ENCODE measurements at places on chromosomes 12 and 14. TPM values are rescaled to one million over a fixed set of nuclear protein-coding genes. Genes with fewer than 3 reads are reported as not detected.

Gene TOMM20L
- total RNA-seq = 0.27 TPM

Gene LRP6
- total RNA-seq = 17.5 TPM

Gene ACSM4
- total RNA-seq = not detected

Gene KIF26A
- 0.27 TPM for total RNA-seq

Gene MYH7
- not detected for total RNA-seq

Gene LRRC43
- 1.1 TPM for total RNA-seq

Gene TAS2R14
- total RNA-seq = 1.9 TPM
